ENCODE measurements at places on chromosomes 3 and 15.

- DNase-seq: no peak
Observed at GRCh38 chr15:65101411-65101890, 13.5 kb downstream of the UBAP1L start.

DNA sequence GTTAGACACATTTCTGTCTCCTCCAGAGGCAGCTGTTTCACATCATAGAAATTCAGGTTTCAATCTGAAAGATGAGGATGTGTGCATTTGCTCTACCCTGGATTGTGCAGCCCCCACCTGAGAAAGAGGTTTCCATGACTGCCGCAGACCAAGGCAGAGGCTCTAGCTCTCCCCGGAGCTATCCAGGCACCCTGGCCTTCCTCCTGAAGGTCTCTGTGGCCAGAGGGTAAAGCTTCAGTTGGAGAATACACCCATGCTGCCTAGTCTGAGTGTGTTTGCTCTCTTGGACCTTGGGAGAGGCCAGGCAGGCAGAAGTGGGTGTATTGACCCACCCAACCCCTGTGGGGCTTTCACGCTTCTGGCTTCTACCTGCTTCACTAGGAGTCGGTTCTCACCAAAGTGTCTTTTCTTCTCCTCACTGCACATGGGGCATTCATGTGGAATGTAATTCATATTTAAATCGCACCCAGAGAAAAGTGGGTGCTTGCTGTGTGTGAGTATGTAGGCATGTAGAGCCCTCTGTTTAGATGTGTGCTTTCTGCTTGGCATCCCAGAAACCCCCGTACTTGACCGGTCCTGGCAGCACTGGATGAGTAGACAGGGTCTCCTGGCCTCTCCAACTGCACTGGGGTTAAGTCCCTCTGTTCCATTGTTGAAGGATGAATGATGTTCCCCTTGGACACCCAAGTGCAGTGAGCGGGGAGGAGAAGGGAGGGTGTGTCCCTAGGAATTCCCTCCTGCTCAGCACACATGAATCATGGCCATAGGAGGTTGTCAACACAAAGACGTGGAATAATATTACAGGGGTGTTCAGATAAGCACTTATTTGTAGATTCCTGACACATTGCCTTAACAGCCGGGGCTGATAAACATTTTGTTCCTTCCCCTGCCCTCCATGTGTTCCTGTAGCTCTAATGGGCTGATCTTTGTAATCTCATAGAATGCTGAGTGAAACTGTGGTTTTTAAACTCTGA lies 20.3 kb upstream of the RAB6B start:
- no peak for DNase-seq

- DNase-seq: no peak
Observed at GRCh38 chr3:33751336-33751735, 33.3 kb upstream of the CLASP2 start.

DNA sequence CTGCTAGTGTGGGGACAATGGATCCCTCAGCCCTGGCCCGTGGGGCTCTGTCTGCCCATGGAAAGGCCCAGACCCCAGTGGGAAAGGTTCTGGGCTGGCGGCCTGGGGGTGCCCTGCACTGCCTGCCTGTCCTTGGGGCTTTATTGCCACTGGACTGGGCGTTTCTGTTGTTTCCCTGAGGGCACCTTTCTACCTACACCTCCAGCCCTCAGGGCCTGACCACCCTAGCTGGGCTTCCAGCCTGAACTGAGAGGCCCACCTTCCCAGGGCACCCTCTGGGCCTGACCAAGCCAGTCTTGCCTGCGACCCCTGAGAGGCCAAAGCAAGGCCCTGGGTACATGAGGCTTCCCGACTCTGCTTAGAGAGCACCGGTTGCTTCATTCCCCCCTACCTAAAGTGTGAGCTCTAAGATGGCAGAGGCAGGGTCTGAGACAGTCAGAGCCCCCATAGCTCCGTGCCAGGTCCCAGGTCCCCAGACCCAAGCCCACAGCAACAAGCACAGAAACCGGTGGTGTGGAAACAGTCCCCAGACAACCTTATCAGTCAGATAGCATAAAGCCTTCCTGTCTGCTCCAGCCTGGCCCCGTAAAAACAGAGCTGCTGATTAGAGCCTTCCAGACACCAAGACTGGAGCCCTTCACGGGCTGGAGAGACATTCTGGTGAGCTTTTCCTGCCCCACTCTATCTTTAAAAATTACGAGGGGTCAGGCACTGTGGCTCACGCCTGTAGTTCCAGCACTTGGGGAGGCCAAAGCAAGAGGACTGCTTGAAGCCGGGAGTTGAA lies 102.8 kb downstream of the CHSY1 start:
- DNase-seq: no peak

GRCh38 chr3:71942432-71943187 lies 157.7 kb upstream of the PROK2 start:
- DNase-seq: no peak

DNA sequence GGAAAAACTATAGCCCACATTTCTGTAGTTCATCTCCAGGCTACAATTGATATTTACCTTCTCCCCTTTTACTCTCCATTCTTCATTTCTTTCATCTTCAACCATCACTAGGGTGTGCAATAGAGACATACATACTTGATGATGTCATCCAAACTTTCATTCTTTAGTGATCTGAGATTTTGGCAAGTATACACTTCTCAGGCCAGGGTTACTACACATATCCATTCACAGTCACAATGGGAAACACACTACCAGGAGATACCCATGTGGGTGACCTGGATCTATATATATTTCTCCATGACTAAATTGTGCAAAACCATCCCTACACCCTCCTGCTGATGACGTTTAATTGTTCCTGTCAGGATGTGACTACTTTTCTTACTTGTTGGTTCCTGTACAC lies 769.5 kb upstream of the DPPA4 start:
- no peak for DNase-seq

DNA sequence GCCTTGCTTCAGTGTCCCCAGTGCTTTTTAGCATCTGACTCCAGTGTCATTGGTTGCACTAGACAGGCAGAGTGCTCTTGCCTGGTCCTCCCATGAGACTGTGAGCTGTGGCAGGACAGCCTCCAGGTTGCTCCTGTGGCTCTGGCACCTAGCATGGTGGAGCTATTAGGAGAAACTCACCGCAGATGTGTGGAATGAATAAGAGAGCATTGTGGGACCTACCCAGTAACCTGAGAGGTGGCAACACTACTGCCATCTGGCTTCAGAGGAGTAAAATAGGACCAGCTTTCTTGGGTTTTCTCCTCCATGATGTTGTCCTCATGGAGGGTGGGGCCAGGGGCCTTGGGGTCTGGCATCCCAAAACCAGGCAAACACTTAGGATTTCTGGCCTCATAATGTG lies 183.6 kb downstream of the EPHB1 start:
- DNase-seq: no peak

DNA sequence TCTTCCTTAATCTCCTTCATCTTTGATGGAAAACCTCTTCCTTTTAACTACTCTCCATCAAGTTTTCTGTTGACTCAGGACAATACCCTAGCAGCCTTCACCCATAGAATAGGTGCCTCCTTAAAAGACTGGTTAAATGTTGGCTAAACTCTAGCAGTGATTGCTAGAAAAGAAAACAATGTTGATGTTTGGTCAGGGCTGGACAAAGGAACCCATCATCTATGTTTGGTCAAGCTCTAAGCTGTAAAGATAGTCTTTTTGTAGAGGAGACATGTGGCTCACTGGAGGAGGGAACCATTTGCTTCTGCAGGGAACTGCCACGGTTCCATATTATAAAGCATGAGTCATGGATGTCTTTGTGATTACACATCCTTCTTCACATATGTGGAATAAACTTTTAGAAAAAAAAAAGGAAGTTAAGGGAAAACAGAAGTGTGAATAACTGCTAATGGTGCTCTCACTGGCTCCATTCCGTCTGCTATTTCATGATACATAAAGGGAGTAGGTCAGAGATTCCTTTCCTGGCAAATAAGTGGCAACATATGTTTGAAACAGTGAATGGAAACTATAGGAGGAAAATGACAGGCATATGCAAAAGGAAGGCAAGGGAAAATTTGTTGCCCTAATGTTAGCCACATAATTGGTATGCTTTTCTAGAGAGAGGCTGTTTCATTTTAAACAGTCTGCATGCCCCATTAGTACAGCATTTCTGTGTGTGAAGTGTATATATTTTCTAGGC lies 78.2 kb downstream of the CMSS1 start:
- no peak for DNase-seq

GRCh38 chr3:17258823-17259436 lies 374.2 kb downstream of the PLCL2 start:
- DNase-seq: no peak

DNA sequence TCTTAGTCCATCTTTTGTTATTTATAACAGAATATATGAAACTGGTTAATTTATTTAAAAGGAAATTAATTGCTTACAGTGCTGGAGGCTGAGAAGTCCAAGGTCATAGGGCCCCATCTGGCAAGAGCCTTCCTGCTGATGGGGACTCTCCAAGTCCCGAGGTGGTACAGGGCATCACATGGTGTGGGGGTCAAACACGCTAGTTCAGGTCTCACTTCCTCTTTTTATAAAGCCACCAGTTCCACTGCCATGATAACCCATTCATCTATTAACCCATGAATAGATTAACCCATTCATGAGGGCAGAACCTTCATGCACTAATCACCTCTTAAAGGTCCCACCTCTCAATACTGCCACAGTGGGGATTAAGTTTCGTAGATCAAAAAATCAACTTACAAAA lies 659.3 kb downstream of the NAALADL2 start:
- no peak for DNase-seq

DNA sequence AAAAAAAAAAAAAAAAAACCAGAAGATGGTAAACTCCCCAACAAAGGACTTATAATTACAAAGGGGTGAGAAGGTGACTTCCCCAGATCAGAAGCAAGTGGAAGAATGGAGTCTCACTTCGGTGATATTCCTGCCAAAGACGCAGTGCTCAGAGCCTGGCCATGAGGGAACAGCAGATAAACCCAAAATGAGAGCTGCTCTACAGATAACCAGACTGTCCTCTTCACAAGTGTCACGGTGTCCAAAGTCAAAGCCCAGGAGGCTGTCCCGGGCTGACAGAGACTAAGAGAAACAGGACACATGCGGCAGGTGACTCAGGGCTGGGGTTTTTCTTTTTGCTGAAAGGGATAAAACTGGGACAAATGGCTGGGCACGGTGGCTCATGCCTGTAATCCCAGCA lies 48.8 kb downstream of the HMCES start:
- no peak for DNase-seq

DNA sequence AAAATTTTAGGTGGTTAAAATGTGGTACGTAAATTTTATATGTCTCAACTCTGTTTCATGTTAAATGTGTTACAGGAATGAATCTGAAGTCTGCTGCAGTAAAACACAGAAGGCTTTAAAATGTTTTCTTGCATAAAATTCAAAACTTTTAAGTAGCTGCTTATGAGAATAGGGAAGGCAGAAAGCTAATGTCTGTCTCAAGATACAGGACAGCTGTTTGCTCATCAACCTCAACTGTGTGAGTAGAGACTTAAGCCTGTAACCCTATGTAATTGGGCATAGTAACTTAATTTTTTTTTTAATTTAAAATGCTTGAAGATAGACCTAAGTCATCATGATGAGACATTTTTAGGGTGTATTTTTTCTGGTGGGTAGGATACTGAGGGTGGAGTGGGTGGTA lies 38.9 kb downstream of the ZFAND6 start:
- no peak for DNase-seq

DNA sequence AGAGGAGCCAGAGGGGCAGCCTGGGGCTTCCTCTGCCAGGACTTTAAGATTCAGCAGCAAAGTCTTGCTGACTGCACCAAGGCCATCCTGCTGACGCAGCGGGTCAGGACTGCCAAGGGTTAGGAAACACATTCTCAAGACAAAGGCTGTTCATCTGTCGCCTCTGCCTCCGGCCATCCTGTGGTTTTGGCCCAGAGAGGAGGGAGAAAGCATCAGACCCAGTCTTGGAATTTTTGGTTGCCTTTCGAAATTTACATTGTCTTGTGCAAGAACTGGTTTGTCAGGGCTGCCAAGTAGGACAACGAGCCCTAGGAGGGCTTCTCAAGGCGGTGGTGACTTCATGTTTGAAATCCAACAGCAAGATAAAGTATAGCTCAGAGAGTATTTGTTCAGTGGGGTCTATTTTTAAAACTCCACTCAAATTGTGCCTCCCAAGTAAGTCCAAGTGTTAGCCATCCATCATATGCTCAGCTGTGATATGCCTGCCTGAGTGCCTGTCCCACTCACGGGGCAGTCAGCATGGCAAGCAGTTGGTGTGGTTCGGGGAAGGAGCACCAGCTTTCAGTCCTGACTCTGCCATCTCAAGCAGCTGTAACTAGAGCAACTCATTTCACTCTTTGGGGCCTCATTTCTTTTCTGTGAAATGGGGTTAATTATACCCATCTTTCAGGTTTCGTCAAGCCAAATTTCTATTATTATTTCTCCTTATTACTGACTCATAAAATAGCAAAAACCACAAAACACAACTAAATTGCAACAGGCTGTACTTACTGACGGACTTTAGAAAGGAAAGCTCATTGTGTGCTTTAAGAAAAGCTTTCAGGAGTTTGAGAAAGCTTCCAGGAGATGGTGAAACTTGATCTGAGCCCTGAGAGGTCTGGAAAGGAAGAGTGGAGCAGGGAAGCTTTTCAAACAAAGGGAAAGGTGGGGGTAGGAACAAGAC lies 42.4 kb upstream of the RHO start:
- no peak for DNase-seq

DNA sequence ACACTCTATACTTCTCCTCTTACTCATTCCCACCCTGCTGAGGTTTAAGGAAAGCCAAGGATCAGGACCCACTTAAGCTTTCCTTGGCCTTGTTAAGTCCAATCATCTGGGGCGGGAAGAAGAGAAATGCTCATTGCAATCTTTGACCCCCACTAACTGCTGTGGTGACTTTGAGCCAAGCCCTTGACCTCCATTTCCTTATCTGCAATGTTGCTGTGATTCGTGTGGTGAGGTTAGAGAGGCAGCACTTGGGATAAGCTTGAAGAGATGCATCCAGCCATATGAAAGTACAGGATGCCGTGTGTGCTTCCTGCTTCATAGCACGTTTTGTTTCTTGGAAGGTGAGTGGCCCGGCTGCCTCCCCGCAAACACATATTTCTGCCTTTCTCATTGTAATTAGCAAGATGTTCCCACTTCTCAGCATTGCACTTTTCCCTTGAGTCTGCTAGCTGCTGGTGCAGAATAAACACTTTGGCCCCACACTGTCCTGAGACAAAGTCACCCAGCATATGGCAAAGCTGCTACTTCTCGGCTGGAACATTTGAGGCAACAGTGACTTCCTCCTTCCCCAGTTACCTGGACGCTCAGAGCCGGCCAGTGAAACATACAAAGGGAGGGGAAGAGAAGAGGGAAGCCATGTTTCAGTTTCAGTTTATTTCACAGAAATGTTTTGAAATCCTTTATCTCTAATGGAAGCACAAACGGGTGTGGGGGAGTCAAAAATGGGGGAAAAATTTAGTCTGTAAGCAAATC lies 10.5 kb upstream of the NUDT16 start:
- no peak for DNase-seq

DNA sequence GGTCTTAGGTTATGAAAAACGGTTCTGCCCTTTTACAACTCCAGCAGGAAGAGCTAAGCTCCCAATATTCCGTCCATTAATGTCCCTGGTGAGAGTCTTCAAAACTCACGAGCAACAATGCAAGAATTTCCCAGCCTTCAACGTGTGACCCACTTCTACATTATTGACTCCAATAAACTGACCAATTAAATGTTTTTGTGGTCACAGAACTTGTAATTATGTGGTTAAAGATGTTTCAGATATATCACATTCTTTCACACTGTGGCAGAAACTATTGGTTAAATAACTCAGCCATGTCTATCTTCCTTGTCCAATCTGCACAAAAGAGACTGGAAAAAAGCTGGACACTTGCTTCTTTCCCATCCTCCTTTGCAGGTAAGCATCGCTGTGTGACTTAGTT lies 286.6 kb upstream of the ADAMTS9 start:
- DNase-seq: no peak

GRCh38 chr3:108511055-108511454 lies 659 bp upstream of the MYH15 start:
- no peak for DNase-seq

- no peak for DNase-seq
Observed at GRCh38 chr15:40875991-40876730, 2.1 kb upstream of the RHOV start.

All from retinal pigment epithelial cell (primary cell).